ENCODE measurements at places on chromosomes 16 and 17. TPM values are rescaled to one million over a fixed set of nuclear protein-coding genes. Genes with fewer than 3 reads are reported as not detected.
A peak's percentile ranks its signal among the peaks of the same experiment; 100 is the strongest.

GRCh38 chr16:20241321-20241720 is 86.0 kb downstream of the GP2 start:
- DNase-seq = no peak

DNA sequence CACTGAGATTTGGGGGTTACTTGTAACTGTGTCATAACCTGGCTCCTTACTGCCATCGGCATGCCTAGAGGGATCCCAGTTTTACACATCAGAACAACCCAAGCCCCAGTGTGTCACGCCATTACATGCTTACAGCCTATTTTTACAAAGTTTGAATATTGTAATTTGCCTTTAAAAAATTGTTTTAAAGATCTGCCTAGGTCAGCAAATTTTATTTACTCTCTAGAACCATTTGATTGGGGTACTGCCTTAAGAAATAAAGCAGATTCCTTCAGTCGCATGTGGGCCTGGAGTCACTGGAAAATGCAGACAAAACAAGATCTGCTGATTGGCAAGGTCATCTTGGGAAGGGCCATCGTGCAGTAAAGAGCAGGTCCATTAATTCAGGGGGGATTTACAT is 566.9 kb downstream of the WWOX start:
- no peak for DNase-seq

DNA sequence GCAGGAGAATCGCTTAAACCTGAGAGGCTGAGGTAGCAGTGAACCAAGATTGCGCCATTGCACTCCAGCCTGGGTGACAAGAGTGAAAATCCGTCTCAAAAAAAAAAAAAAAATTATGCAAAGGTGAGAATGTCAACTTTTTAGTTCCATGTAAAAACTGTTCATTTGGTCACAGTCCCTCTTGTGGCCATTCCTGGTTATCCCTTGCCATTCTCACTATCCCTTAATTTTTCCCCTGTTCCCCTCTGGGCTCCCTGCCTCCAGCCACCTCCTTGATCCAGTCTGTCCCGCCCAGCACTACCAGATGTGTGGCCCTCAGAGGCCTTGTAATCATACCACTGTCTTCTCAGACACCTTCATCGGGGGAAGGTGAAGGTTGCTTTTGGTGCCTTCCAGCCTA is 23.4 kb downstream of the DCAF7 start:
- DNase-seq = peak; percentile 27

- DNase-seq = no peak
Measured at GRCh38 chr16:314351-314750, 31.4 kb downstream of the PDIA2 start.

GRCh38 chr17:38958326-38958725 is 8.9 kb downstream of the FBXO47 start:
- DNase-seq = no peak

- no peak for DNase-seq
Measured at GRCh38 chr16:6726621-6727020, 606.0 kb upstream of the RBFOX1 start.

DNA sequence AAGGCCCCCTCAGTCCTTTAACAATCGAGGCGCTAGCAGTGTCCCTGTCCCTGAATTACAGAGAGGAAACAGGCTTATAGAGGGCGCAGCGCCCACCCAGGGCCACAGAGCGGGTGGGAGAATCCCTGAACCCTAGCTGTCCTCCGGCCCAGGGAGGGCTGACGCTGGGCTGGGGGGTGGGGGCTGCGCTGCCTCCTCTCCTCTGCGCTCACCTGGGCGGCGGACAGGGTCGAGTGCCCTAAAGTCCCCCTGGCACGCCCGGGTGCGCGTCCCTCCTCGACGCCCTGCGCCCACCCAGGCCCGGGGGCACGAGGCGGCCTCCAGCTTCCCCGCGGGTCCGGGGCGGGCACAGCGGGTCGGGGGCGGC is 200.4 kb upstream of the N4BP1 start:
- DNase-seq = peak; percentile 80

GRCh38 chr16:17949141-17949981 is 387.2 kb downstream of the NPIPA8 start:
- DNase-seq = no peak

GRCh38 chr17:16989230-16989952 is 17.5 kb upstream of the TNFRSF13B start:
- DNase-seq = no peak

DNA sequence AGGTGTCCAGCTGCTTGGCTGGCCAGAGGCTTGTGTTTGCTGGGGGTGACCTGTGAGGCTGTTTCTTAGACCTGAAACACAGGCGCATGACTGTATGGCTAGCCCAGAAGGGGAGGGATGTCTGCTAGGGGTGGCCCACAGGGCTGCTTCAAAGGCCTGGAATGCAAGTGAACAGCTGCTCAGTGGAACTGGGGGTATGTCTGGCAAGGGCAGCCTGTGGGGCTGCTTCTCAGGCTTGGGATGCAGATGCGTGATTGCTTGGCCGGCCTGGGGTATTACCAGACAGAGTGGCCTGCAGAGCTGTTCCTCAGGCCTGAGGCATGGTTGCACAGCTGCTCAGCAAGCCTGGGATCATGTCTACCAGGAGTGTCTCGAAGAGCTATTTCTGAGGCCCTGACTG is 20.5 kb downstream of the TANC2 start:
- DNase-seq = no peak

GRCh38 chr17:57295526-57296023 is 39.3 kb downstream of the MSI2 start:
- DNase-seq = no peak

DNA sequence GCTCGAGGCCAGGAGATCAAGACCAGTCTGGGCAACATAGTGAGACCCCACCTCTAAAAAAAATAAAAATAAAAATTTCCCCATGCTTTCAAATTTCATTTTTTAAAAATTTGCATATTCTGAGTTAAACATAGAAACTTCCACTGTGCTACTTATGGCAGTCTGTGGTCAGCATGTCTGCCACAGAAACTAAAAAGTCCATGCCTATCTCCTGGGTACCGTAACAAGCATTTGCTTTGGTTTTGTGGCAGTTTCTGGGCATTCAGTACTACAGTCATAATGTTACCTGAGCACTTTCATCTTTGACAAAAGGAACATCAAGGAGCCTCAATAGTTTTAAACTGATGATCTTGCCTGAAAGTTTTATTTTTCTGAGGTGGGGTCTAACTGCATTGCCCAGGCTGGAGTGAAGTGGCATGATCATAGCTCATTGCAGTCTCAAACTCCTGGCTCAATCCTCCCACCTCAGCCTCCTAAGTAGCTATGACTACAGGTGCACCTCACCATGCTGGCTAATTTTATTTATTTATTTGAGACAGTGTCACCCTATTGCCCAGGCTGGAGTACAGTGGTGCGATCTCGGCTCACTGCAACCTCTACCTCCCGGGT is 13.2 kb upstream of the ITGA2B start:
- DNase-seq = no peak

- DNase-seq = no peak
Measured at GRCh38 chr16:27432558-27432957, 30.6 kb downstream of the IL21R start.

GRCh38 chr16:57192720-57193486 is 6.8 kb downstream of the RSPRY1 start:
- DNase-seq = no peak

GRCh38 chr16:4433914-4434787 is 8.5 kb downstream of the DNAJA3 start:
- no peak for DNase-seq

- DNase-seq = no peak
Measured at GRCh38 chr16:84502581-84502980, 1.9 kb downstream of the MEAK7 start.

DNA sequence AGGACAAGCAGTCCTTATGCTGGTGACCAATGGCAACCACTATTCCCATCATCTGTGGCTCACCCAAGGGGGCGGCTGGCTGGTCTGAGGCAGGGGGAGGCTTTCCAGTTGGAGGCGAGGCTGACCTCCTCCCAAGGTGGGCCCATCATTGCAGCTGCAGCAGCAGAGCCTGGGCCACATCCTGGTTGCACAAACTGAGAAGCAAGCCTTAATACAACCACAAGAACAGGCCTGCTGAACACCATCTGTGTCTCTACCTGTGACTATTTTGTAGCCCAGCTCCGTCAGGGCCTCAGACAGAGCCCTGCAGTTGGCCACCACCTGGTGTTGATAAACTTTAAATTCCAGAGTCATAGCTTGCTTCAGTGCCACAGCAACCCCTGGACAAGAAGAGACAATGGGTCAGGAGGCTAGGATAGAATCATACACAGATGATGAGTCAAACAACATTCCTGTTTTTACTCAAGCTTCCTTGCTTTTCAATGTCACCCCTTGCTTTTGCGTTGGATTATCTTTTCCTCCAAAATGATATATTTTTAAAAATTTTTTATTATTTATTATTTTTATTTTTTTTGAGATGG is 17.9 kb downstream of the SMCR8 start:
- no peak for DNase-seq

- DNase-seq = no peak
Measured at GRCh38 chr17:81930142-81931125, 2.9 kb upstream of the MAFG start.

- DNase-seq = no peak
Measured at GRCh38 chr16:47644661-47645060, 183.5 kb downstream of the PHKB start.

DNA sequence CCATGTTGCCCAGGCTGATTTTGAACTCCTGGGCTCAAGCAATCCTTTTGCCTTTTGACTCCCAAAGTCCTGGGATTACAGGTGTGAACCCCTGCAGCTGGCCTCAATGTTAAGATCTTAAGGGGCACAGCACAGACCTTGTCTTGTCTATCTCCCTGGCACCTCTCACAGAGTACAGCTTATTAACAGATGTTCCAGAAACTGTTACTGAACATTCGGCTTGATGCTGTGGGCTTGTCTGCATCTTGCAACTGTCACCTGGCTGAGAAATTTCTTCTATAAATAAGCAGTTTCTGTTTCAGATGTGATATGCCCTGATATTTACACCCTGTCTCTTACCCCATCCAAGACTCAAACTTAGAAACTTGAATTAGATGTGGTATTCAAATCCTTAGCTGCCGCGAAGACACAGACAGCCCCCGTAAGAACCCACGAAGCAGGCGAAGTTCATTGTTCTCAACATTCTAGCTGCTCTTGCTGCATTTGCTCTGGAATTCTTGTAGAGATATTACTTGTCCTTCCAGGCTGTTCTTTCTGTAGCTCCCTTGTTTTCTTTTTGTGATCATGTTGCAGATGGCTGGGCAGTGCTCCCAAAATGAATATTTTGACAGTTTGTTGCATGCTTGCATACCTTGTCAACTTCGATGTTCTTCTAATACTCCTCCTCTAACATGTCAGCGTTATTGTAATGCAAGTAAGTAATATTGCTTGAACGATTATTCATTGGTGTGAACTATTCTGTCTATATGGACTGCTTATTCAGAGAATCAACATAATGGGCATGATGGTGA is at the start of gene TNFRSF17:
TNFRSF17 (plus strand) TSS at position 450 of the 791 bp plus-strand sequence; CDS start at position 565, 115 bp downstream.
- no peak for DNase-seq

- DNase-seq = peak; percentile 75
Measured at GRCh38 chr16:87487361-87487924, 5.4 kb downstream of the ZCCHC14 start.

DNA sequence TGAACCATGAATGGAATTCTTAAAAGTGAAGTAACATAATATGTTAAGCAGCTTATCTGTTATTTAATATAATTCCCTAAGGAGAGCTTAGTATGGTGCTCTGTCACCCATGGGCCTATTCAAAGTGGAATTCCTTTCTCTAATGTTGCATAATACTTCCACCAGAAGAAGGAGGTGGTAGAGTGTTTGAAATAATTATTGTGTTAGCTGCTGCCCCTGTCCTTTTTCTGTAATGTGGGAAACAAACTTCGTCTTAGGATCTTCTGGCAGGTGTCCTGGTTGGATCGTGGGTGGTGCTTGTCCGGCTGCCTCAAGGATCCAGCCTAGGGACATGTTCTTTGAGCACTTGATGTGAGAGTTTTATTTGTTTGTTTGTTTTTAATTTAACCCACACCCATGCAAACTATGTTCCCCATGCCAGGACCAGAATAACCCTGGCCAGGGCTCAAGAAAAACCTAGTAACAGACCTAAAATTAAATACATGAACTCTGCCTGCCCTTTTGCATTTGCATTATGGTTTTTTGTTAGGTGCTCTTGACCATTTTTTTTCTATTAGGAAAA is 46.1 kb downstream of the ZNRF1 start:
- no peak for DNase-seq

DNA sequence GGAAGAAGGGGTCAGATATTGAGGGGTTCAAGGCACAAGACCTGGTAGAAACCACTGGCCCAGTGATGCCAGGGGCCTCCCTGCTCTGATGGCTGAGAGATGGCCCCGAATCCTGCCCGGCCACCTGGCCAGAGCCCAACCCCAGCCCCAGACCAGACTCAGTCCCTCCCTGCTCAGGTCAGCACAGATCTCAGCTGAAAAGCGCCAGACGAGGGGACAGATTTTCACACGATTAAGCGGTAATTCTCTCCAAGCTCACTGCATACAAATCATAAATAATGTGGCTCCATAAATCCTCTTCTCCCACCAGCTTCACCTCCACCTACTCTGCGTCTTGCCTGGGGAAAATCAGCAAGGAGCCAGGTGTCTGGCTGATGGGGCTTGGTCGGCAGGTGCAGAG is 57.1 kb downstream of the ENGASE start:
- peak; percentile 60 for DNase-seq

- DNase-seq = no peak
Measured at GRCh38 chr16:9042964-9043680, 48.3 kb upstream of the HAPSTR1 start.

C16orf96 gene
- 0.41 TPM for total RNA-seq

RNF222 gene
- total RNA-seq = not detected

HSD11B2 gene
- total RNA-seq = 35.1 TPM

KRT31 gene
- total RNA-seq = not detected

CACNG1 gene
- not detected for total RNA-seq

HP gene
- total RNA-seq = 1.6 TPM

ZNF771 gene
- total RNA-seq = 13.5 TPM

TMEM114 gene
- not detected for total RNA-seq

HEATR9 gene
- total RNA-seq = not detected

TMED6 gene
- total RNA-seq = not detected

WNK4 gene
- 0.24 TPM for total RNA-seq
